ENCODE measurements at places on chromosomes 1 and 21. TPM values are rescaled to one million over a fixed set of nuclear protein-coding genes. Genes with fewer than 3 reads are reported as not detected.

Gene COL11A1
- total RNA-seq, result 592 TPM

Gene LPAR3
- total RNA-seq, result not detected

Gene CR1
- total RNA-seq, result not detected

Gene PADI2
- total RNA-seq, result 111 TPM

Gene C1orf185
- not detected for total RNA-seq

Gene RNF186
- not detected for total RNA-seq

Gene FAM76A
- total RNA-seq, result 12.7 TPM

Gene S100A16
- 143 TPM for total RNA-seq

Gene GBP5
- total RNA-seq, result not detected

Gene ATP6V1G3
- not detected for total RNA-seq

Gene ARHGAP30
- not detected for total RNA-seq

Gene BCAN
- total RNA-seq, result 0.29 TPM

Gene CYP4B1
- not detected for total RNA-seq

Gene PTPN7
- not detected for total RNA-seq

Gene KRTAP7-1
- total RNA-seq, result not detected
